ENCODE measurements at places on chromosomes 2 and 18.
A peak's percentile ranks its signal among the peaks of the same experiment; 100 is the strongest.

GRCh38 chr2:179440642-179441251, 176.1 kb upstream of the SESTD1 start:
- DNase-seq = no peak

DNA sequence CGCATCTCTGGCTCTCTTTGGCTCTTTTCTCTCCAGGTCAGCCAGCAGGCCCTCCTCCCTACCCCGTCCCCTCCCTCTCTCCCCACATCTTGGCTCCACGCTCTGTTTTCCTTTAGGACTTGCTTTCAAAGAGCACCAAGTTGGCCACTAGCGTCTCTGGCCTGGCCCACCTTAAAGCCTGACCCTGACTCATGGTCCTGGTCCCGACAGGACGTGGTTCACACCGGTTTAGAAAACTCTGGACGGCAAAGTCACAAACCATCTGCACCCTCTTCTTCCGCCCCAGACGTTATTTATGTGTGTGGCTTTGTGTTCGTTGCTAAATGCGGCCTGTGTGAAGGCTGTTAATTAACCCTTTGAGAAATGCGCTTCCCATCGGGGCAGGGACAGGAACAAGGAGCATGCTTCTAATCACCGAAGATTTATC, 169.0 kb upstream of the HAAO start:
- DNase-seq = no peak

DNA sequence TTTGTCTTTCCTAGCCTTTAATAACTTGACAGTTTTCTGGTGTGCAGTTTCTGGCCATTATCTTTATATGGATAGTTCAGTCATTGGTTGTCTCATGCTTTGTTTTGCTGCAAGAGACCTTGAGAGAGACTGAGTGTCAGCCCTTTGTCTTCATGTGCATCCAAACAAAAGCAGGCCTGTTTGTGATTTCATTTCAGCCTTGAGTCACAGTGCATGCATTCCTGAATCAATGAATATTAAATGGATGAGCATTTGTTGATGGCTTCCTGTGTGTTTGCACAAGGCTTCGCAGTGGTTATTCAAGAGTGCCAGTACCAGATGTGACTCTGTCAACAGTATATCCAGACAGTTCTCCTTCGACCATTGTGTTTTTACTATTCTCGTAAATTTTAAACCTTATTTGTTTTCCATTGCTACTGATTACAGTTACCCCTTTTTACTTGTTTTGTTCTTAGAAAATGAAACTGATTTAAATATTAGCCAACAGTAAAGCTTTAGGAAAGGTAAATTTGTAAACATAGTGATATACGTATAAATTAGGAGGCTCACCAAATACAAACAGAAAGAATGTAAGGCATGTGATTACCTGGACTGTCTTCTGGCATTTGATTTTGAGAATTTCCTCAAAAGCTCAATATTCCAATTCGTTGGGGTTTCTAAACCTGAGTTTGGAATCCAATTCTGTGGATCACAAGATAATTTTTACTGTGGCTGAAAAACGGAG, 319.8 kb downstream of the CTNNA2 start:
- DNase-seq = no peak

- DNase-seq = no peak
Measured at GRCh38 chr2:217942731-217943335, 60.0 kb downstream of the TNS1 start.

DNA sequence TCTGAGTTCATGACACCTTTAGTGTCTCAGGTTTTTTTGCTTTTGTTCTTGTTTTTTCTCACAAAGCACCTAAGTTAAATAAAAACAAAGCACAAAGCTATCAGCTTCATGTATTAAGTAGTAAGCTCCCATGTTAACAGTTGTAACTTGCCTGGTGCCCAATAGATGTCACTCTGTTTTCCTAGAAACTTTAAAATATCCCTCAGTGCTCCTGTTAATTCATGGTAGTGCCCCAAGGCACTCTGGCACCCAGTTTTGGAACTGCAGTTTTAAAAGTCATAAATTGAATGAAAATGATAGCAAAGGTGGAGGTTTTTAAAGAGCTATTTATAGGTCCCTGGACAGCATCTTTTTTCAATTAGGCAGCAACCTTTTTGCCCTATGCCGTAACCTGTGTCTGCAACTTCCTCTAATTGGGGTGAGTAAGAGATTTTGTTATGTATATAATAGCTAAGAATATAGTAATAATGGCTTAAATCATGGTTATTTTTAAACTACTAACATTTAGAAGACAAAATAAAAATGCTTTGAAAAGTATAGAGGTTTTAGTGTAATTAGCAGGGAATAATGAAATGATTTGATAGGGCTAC, 555.0 kb upstream of the TMEFF2 start:
- DNase-seq = no peak

- no peak for DNase-seq
Measured at GRCh38 chr2:65980531-65980930, 454.4 kb upstream of the MEIS1 start.

GRCh38 chr2:65393743-65394422, 38.5 kb downstream of the SPRED2 start:
- DNase-seq = no peak

- no peak for DNase-seq
Measured at GRCh38 chr18:41009926-41010325, 945.1 kb upstream of the PIK3C3 start.

- DNase-seq = no peak
Measured at GRCh38 chr2:31187166-31187565, 30.1 kb downstream of the CAPN14 start.

DNA sequence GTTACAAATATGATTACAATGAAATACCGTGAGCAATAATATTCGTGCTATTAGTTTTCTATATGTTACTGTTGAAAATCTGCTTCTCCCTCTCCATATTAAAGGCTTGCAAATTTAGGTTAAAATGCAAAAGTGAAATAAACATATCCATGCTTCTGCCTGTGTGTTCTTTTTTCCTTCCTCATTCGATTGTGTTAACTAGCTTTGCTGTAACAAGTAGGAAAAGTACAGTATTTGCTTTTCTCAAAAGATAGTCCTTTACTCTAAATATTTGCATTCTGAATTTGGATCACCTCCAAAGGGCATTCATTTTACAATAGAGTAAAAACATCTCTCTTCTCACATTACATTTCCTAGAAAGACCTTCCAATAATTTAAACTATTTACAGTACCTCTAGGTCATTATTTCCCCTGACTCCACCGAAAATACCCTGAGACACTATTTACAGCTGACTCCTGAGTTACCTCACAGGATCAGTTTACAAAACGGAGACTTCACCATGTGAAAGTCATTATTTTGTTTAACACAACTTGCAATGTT, 835.0 kb upstream of the FANCL start:
- no peak for DNase-seq

- DNase-seq = no peak
Measured at GRCh38 chr2:178361588-178361987, 89.4 kb downstream of the PRKRA start.

GRCh38 chr2:235007664-235008457, 56.0 kb downstream of the SH3BP4 start:
- DNase-seq = no peak

DNA sequence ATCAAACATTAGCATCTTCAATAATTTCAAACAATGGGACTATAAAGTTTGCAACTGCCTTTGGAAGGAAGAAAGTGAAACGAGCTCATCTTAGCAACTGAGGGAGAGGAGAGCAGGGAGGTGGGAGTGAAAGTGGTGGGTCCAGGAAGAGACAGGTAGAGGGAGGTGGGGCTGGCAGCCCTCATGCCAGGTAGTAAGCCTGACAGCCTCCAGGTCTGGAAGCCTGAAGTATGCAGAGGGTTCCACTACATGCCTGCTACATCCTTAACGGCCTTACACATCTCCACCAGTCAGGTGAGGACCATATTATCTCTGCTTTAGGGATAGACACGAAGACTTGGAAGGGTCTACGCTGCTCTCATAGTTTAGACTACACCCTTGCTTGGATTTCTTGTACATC, 201.1 kb upstream of the TWIST2 start:
- no peak for DNase-seq

GRCh38 chr2:99476629-99477028, 13.2 kb downstream of the REV1 start:
- no peak for DNase-seq

DNA sequence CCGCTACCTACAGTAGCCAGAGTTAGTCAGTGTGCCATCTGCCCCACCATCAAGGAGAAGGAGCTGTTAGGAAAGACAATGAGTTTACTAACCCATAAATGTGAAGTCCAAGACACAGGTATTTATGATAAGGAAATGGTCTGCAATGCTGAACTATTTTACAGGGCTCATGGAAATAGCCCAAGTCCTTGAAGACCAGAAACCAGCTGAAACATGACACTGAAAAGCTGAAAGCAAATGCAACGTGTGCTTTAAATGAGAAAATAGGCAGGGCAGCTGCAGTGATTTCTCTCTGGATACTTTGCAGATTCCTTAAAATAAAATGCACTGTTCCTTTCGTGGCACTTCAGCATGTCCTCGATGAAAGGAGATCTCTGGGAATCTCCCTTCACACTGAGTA, 256.4 kb upstream of the TCF4 start:
- DNase-seq = no peak

DNA sequence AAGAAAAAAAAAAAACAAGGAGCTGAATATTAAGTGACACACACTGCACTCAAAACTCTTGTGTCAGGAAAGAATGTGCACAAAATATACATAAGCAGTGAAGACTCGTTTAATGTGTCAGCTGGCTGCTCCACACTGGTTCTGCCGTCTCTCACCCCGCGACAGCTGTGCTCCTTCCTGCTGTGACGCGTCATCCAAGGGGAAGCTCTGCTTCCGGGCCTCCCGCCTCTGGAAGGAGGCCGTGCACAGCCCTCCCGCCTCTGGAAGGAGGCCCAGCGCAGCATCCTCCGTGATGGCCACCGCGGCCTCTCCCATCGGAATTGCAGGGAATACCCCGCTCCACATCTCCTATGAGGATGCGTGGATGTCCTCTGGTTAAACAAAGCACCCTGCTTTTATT, 151.0 kb downstream of the HDAC4 start:
- no peak for DNase-seq

GRCh38 chr18:11121443-11121849, 27.9 kb downstream of the PIEZO2 start:
- DNase-seq = no peak

- DNase-seq = no peak
Measured at GRCh38 chr2:10223932-10224720, 78.6 kb upstream of the HPCAL1 start.

DNA sequence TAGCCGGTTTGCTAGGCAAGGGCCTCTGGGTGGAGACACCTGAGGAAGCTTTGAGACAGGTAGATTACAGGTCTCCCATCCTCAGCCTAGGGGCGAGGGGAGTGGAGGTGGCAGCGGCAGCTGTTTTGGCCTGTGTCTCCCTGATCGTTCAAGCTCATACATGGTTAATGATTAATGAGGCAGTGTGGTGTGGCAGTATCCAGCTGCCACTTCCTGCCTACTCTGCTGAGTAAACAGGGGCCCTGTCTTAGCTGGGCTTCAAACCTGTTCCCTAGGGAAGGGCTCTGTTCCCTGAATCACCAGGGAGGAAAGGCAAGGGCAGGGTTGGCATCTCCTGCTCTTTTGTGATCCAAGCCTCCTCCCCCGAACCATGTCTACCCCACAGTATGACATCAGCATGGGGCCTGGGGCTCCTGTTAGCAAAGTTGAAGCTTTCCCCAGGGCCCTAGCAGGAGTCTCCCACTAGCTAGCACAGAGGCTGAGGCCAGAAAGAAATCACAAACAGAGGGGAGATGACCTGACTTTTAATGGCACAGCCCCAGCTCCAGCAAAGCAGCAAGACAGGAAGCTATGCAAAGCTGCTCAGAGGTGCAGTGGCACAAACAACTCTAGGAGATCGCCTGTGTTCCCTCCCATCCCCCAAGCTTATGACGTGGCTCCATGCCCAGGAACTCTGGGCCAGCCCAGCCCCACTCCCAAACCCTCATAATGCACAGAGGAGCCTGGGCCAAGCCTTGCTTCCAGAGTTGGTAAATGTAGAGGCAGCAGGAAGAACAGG, 3.7 kb upstream of the TUBA4B start:
- peak; percentile 76 for DNase-seq

GRCh38 chr2:177396703-177397460, 4.3 kb downstream of the AGPS start:
- DNase-seq = no peak

GRCh38 chr2:180842461-180842860, 137.9 kb upstream of the UBE2E3 start:
- DNase-seq = no peak
